ENCODE measurements at places on chromosomes 11 and 22. TPM values are rescaled to one million over a fixed set of nuclear protein-coding genes. Genes with fewer than 3 reads are reported as not detected.

The FAM181B gene
- not detected for total RNA-seq

DNA sequence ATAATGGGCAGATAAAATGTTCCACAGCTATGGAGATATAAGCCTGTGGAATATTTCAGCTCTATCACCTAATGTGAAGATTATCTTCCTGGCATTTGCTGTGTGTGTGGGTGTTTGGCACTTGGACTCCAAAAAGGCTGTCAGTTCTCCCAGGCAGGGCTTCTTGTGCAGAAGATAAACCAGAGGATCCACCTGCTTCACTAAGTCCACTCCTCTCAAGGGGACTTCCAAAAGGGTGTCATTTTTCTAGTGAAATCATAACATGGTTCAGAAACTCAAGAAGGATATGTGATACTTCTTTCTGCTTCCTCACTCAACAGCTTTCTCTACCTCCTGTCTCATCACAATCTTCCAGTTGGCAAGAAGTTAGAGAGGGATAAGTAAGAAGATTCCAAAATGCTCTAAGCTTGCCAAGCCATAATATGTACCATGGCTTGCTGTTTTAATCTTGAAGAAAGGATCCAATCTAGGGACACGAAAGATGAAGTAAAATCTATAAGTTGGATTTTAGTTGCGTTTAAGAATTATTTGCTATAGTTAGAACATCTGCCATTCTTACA lies 206.2 kb upstream of the MTMR2 start:
- DNase-seq, result no peak

DNA sequence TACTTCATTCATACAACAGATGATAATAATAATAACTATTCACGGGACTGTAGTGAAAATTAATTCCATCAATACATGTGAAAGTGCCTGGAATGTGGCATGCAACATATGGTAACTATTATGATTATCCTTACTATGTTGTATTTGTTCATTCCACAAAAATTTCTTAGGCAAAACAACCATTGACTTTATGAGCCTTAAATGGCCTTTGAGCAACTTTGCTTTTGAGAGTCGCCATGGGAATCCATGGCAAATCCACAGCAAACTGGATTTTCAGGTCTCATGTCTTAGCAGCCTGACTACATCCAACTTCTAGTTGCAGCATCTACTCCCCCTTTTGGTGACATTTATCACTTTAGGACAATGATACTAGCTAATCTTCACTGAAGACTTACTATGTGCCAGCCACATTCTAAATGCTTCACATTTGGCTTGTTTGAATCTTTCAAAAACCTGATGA lies 56.8 kb downstream of the SLC1A2 start:
- no peak for DNase-seq

The KCNJ11 gene
- 0.54 TPM for total RNA-seq

The CNGA4 gene
- total RNA-seq, result not detected

The OR8H3 gene
- total RNA-seq, result not detected

The EP300 gene
- 54.1 TPM for total RNA-seq

- no peak for DNase-seq
Measured at GRCh38 chr11:79794484-79795393, 353.9 kb upstream of the TENM4 start.

The EWSR1 gene
- total RNA-seq, result 403 TPM

DNA sequence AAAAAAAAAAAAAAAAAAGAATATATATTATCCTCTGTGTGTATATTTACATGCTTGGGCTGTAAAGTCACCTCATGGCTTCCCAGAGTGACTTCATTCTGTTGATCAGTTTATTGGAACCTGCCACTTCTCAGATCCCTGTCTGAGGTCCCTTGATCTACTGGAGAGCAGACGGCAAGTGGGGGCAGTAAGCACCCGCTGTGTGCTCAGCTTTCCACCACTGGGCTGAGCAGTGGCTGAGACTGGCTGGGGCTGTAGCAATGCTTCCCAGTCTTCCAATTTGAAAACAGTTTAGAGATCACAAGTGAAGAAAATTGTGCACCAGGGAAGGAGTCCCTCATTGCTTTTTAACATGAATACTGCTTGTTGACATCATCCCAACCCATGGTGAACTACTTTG lies 6.9 kb upstream of the RBM4B start:
- DNase-seq, result no peak

All from MCF 10A (cell line).